ENCODE measurements at places on chromosomes 7 and 10.

GRCh38 chr10:50540069-50540825, 83.5 kb downstream of the SGMS1 start:
- DNase-seq, result no peak

GRCh38 chr7:154568346-154568745, 434.6 kb downstream of the PAXIP1 start:
- DNase-seq, result no peak

- DNase-seq, result no peak
Observed at GRCh38 chr10:128811511-128811910, 655.5 kb upstream of the MGMT start.

DNA sequence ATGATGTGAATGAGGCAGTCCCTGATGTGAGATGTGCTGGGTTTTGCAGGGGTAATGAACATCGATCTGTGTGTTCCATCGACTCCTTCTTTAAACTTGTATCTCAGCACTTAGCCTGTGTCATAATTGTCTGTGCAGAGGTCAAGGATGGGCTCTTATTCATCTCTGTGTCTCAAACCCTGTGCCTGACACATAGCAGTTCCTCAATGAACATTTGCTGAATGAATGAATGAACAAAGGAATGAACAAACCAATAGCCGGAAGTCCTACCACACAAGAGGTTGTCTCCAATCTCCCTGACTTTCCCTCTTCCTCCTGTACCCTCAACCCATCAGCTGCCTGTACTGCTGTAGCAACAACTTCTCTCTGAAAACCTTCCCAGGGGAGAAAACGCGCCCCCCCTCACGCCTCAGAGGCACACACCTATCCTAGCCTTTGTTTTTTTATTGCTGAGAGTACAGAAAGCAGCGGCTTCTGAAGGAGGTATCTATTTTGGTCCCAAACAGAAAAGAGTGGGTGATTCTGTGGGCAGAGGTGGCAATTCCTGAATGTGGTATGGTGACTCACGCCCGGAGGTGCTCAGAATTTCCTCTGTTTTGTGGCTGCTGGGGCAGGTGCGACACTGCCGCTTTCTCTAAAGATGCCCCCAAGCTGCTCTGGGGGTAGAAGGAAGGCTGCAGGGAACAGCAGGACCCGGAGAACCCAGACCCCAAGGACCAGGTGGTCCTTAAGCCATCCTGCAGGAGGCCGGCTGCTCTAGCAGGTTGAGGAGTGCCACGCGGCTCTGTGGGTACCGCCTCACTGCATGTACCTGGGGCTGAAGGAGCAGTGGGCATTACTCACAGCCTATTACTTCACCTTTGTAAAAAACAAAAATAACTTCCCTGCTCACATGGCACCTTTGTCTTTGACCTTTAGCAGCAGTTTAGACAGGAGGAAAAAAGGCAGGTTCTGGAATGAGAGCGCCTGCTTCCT, 9.6 kb downstream of the IL2RA start:
- DNase-seq, result no peak

DNA sequence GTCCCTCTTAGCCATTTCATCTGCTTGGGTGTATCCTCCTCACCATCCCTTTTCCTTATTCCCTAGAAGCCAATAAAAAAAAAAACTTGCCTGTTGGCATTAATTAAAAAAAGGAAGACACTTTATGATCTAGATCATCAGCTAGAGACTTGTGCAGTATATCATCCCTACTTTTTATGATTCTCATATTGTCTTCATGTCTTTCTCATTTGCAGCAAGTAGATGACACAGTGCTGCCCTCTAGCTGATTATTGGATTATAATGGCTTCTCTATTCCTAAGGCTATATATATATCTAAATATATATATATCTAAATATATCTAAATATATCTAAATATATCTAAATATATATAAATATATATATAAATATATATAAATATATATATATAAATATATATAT, 272.4 kb upstream of the LRGUK start:
- DNase-seq, result peak; percentile 63

DNA sequence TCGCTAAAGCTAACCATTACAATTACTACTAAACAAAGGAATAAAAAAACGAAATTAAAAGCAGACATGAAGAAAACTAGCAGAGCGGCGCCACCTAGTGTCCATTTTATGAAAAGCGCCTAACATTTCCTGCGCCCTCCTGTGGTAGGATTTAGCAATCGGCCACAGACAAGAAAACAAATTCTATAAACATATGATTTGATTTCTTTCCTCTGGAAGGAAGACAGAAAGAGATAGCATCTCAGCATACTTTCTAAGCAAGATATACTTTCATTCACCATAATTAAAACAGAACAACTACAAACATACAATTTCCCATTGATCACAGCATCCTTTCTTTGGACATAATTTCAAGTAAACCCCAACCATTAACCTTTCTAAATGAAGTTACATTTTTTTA, 337.7 kb upstream of the NPVF start:
- DNase-seq, result peak; percentile 77

GRCh38 chr7:147756300-147756699, 834.3 kb upstream of the C7orf33 start:
- no peak for DNase-seq

- no peak for DNase-seq
Observed at GRCh38 chr7:30450983-30451497, 27.5 kb downstream of the NOD1 start.

- no peak for DNase-seq
Observed at GRCh38 chr7:88089561-88089960, 130.3 kb downstream of the SRI start.

DNA sequence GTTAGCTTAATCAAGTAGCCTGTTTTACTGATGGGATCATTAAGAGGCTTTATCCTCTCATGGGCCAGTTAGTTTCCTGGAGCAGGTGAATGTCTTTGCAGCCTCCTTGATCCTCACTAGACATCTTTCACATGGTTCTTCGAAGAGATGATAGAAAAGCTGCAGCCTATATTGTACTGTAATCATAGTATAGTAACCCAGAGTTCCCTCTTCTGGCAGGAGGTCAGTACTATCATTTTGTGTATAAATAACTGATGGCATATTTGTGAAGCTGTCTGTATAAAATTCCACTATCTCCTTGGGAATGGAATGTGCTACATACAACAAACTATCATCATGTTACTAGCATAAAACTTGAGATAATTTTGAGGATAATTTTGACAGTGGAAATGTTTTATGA, 123.8 kb upstream of the PRPS1L1 start:
- peak; percentile 15 for DNase-seq

DNA sequence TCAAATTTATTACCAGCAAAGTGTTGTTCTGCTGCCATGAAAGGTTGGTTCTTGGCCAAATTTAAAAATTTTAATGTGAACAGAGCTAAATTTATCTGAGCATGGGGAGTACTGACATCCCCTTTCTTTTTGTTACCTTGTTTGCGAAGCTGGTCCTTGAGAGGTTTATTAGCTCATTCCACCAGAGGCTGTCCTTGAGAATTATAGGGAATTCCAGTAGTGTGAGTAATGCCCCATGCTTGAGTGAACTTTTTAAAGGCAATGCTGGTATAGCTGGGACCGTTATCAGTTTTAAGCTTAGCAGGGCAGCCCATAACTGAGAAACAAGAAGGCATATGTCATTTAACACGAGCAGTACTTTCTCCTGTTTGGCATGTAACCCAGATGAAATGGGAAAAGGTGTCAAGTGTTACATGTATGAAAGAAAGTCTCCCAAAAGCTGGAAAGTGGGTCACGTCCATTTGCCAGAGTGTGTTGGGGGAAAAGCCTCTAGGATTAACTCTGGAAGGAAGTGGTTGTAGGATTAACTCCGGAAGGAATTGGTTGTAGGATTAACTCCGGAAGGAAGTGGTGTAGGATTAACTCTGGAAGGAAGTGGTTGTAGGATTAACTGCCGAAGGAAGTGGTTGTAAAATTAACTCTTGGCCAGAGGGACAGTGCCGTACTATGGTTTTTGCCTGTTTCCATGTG, 37.3 kb upstream of the AKR1C2 start:
- no peak for DNase-seq

- DNase-seq, result no peak
Observed at GRCh38 chr10:58240531-58240930, 27.2 kb downstream of the IPMK start.

- no peak for DNase-seq
Observed at GRCh38 chr7:39618868-39619267, 4.5 kb upstream of the RALA start.

DNA sequence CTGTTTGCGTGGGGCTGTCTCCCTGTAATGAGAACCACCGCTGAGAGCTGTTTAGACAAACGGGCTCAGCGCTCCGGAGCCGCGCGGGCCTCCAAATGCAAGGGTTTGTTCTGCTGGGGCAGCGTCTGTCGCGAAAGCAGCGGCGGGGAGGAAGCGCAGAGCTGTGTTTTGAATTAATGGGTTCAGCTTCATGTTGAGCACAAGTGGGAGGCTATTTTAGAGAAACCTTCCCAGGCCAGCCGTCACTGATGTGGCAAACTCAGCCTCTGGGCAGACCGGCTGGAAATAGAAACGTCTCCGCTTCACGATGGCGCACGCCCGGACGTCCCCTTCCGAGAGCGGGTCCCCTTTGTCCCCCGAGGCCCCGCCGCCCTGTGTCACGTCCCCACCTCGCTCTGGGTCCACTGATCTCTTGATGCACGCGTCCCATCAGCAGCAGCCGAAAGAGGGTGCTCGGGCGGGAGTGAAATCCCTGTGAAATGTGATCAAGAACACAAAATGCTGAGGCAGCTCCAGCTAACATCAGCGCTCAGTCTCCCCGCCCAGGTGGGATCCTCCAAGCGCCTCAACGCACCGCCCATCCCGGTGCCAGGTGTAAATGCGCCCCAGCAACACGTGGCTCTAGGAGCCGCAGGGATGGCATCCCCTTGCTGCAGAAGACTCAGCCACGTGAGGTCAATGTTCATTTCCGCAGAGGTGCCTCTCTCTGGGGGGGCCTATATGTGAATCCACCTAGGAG, 44.9 kb downstream of the BAMBI start:
- peak; percentile 40 for DNase-seq

GRCh38 chr10:3784510-3785250, at the start of gene KLF6:
Gene KLF6 (minus strand): TSS chr10:3785209. CDS start chr10:3785014, 195 bp downstream.
- no peak for DNase-seq

- DNase-seq, result no peak
Observed at GRCh38 chr7:7918736-7919448, 49.7 kb upstream of the GLCCI1 start.

DNA sequence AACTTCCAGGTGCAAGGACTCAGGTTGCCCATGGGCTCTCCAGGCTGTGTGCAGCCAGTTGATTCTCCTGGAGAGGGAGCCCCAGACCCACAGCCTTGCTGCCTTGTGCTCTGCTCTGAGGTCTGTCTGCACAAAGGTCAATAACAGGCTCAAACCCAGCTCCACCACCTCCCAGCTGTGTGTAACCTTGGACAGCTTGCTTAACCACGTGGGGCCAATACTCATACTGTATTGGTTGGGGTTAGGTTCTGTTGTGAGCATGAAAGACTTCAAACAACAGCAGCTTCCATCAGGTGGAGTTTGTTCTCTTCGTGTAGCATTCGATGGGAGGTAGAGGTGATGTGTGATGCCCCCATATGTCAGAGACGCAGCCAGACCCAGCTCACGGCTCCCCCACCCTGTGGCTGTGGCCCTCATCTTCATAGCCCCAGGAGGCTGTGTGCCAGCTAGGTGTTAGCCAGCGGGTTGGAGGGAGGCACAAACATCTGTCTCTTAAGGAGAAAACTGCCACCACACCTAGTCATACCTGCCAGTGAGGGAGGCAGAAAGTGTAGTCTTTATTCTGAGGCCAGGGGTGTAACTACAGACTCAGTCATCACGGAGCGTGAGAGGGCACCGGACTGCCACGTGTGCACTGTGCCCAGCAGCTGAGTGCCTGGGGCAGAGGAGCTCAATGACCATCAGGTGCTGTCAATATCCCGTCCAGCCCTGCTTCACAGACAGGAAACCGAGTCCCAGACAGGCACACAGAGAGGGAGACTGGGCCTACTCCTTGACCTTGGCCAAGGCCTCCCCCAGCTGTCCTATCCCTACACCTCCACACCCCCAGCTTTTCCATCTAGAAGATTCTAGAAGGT, 8.1 kb upstream of the POLD2 start:
- no peak for DNase-seq

- no peak for DNase-seq
Observed at GRCh38 chr7:151895631-151896031, 18.7 kb upstream of the PRKAG2 start.

DNA sequence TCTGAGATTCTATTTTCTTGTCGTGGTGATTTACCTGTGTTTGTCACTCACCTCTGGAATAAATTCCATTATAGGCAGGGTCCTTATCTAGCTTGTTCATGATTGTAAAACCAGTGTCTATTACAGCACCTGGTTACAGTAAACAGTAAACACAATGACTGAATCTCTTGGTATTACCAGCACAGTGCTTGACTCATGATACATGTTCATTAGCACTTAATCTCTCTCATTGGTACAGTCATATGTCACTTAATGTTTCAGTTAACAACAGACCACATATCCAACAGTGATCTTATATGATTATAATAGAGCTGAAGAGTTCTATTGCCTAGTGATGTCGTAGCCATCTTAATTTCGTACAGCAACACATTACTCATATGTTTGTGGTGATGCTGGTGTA, 1.6 kb upstream of the TASOR2 start:
- no peak for DNase-seq

GRCh38 chr10:118504467-118505205, 90.8 kb downstream of the PRLHR start:
- peak; percentile 54 for DNase-seq
